Motor neuron (in vitro differentiated cells): ENCODE measurements at places on chromosomes 5 and 9.

DNA sequence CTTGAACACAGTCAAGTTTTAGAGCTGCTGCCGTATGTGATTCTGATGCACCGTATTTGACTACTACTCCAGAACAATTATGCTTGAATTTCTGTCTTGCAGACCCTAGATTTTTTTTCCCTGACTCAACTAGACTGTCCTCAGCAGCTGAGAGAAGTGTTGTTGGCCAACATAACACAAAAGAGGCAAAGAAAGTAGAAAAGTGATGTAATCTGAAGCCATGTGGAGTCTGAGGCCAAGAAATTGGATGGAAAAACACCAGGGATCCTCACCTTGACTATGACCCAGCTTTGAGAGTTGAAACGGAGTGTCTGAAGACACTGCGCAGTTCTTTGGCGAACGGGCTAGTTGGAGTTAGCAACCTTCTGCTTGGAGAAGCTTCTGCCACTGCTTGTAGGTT lies 36.3 kb upstream of the FGF1 start:
- ATAC-seq, result no peak

DNA sequence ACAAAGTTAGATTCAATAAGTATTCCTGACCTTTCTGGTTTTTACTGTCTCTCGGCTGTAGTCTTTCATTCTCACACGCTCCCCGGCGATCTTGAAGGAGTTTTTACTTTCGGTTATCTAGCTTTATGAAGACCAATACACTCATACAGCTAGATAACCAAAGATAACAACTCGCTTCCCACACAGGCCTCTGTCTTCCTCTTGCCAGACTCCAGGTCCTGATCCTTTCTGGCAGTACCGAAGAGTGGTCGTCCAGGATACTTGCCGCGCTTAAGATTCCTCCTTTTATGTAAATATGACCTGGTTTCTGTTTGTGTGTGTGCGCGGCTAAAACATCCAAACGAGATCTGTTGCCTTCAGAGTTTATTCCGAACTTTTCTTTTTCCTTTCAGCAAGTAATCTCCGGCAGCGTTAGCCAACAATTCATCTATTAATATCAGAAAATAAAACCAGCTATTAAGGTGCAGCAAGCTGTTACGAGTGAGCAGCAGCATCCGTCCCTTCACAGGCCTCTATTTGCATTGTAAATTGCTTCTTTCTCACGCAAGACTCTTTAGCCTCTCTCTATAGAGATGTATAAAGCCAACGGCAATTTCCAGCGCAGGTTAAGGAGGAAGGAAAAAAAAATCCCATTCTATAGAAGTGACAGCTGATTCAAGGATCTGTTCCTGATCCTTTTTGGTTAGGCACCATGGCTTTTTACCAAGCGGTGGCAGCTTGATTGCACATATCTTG lies 216.1 kb downstream of the MEF2C start:
- peak; percentile 48 for ATAC-seq

GRCh38 chr5:106940986-106941385 lies 729.8 kb downstream of the EFNA5 start:
- ATAC-seq, result no peak

GRCh38 chr9:134039386-134040175 lies 14.3 kb downstream of the BRD3OS start:
- no peak for ATAC-seq

DNA sequence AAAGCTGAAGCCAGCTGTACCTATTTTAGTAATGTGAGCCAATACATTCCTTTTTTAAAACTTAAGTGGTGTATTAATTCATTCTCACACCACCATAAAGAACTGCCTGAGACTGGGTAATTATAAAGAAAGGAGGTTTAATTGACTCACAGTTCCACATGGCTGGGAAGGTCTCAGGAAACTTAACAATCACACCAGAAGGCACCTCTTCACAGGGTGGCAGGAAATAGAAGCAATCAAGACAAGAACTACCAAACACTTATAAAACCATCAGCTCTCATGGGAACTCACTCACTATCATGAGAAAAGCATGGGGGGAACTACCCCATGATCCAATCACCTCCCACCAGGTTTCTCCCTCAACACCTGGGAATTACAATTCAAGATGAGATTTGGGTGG lies 21.0 kb downstream of the ESM1 start:
- ATAC-seq, result no peak

DNA sequence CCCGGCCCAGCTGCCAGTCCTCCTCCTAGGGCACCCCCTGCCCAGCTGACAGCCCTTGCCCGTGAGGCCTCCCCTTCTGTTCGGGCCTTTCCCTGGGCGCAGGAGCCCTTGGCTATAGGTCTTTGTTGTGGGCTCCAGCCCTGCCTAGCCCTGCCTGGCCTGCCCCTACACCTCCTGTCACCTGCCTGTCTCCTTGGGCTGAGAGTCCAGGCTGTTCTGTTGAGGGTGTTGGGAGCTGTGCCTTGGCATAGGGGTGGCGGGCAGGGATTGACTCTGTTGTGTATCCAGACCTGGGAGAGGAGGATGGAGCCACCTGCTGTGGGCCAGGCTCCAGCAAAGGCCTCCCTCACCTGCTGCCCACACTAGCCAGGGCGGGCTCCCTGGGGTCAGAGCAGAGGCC lies 11.6 kb downstream of the FCN2 start:
- ATAC-seq, result no peak

GRCh38 chr5:177595026-177595585 lies 3.1 kb downstream of the TMED9 start:
- no peak for ATAC-seq

GRCh38 chr5:107538805-107539445 lies 131.8 kb downstream of the EFNA5 start:
- peak; percentile 33 for ATAC-seq

GRCh38 chr9:128394379-128395168 lies 23.4 kb downstream of the URM1 start:
- no peak for ATAC-seq

DNA sequence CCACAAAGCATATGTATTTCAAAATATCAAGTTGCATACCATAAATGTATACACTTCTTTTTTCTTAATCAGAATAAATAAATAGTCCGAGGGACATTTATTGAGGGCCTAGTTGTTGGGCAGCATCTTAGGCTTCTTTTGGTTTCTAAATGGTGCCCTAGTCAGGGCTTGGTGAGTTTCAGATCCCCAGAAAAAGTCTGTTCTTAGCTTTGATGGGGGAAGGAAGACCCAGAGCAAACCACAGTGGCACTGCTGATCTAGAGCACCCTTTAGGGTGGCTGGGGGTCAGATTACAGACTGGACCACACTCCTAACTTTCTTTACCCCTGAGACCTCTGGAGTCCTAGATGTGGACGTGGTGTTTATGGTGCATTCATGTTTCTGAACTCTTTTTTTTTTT lies 97.8 kb downstream of the C9orf152 start:
- ATAC-seq, result no peak

DNA sequence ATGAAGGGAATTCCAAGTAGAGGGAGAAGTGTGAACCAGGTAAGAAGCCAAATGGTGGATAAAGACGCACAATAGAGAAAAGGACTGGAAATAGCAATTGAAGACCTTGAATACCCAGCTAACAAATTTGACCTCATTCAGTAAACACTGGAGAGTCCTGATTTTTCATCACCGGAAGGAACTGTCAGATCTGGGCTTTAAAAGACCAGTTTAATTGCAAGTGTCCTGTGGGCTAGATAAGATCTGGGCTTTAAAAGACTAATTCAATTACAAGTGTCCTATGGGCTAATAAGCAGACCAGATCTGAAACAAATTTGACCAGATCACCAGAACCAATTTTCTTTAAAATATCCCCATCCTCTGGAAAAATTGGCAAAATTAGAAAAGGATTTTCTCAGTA lies 380.0 kb downstream of the ACTL7B start:
- no peak for ATAC-seq

GRCh38 chr5:151317871-151318270 lies 14.3 kb upstream of the SLC36A3 start:
- ATAC-seq, result no peak

DNA sequence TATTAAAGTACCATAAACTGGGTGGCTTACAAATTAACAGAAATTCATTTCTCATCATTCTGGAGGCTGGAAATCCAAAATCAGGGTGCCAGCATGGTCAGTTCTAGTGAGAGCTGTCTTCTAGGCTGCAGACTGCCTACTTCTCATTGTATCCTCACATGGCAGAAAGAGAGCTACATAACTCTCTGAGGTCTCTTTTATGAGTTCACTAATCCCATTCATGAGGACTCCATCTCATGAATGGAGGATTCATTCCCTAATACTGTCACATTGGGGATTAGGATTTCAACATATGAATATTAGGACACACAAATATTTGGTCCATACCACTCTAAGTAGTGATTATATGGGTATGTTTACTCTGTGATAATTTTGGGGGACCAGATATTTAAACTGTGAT lies 84.0 kb downstream of the ERP44 start:
- no peak for ATAC-seq

- no peak for ATAC-seq
These were observed 2.7 kb downstream of the IL31RA start for GRCh38 chr5:55853818-55854217.

DNA sequence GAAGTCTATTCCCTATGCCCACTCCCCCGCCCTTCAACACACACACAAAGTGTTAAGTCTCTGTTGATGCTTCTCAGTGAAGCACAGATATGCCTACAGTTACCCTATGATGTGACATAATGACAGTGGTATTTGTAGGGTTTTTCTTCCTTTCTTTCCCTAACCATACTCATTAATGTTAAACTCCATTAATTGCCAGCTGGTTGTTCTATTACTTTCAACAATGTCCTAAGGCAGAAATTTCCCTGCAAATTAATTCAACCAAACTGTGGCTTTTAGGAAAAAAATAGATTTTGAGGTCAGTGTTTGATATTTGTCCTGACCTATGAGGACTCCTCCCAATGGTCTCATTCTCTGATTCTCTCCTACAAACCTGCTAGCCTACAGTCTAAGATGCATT lies 38.2 kb upstream of the SLCO6A1 start:
- ATAC-seq, result no peak

DNA sequence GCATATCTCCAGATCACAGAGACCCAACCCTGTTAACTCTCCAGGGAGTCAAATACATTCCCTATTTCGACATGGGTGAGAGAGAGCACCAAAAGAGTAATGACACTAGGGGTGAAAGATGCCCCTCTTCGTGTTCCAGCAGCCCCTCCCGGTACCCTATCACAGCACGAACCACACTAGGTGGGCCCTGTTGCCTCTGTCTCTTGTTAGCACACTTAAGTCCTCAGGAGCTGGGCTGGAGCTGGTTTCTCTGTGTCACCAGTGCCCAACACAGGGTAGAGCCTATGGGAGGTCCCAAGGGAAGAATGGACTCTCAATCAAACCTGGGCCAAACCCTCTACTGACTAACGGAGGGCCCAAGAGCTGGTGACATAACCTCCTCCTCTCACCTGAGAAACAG lies 1.2 kb downstream of the CDK20 start:
- ATAC-seq, result no peak

GRCh38 chr5:170892196-170892595 lies 30.4 kb downstream of the RANBP17 start:
- ATAC-seq, result no peak

DNA sequence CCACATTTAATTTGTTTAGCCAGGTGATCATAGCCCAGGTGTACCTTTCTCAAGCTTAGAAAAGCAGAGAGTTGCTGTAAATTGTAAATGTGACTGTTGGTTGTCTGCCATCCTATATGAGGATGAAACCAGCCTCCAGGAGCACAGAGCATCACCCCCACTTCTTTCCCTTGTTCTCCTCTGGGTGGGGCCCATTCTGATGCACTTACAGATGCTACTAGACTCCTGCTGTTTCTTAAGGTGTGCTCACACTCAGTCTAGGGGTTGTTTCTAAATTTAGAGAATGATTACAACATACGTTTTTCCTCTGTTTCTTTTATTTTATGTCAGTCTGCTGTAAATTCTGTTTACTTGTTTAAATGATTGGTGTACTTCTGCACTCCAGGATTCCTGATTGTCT lies 10.5 kb downstream of the PTCD2 start:
- ATAC-seq, result no peak
